Inflammatory macrophage (primary cell): ENCODE measurements at places on chromosomes 4 and X.

- peak; percentile 37 for DNase-seq
Observed at GRCh38 chr4:19224820-19225219, 1026.9 kb upstream of the SLIT2 start.

GRCh38 chrX:124573468-124573867, 227.1 kb downstream of the SH2D1A start:
- no peak for DNase-seq

GRCh38 chrX:134745636-134746409, 87.6 kb upstream of the PLAC1 start:
- DNase-seq = peak; percentile 55

DNA sequence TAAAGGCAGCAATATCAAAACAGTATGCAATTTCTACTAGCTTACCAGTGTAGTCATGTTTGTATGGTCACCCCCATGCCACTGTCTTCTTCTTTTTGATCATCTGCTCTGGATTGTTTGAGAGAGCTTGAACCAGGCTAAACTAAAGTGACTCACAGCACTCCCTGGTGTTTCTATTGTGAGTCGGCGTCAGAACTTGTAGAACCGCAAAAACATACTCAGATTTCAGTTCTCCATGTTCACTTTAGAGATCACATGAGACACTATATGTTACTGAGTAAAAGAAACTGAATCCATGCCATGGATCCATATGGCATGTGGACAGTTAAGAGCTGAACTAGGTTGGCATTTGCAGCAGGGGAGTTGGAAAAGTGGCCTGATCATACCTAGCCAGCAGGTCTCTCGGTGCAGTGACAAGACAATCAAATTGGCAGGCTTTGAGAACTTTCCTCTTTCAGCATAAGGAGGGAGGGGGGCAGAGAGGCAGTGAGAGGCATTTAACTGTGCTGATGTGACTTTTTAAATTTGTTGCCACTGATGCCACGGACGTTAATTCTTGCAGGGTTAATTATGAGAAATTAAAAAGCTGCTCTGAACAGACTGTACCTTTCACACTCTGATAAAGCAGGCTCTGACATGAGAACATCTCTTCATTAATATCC, 88.4 kb downstream of the AFF2 start:
- peak; percentile 1 for DNase-seq

- no peak for DNase-seq
Observed at GRCh38 chr4:145935253-145936141, 3.1 kb downstream of the ZNF827 start.

DNA sequence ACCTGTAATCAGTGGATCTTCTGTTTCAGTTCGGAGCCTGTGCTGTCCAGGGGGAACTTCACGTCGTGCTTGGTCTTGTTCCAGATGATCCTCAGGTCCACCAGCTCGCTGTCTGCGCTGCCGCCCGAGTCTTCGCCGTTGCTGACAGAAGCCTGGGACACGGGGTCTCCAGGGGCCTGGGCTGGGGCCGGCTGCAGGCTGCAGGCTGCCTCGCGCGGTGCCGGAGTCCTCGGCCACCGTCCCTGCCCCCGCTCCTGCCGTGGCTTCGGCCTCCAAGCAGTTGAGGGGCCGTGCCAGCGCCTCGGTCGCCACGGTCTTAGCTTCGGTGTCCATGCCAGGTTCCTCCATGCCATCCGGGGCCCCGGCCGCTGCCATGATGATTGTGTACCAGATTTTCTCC, 37.3 kb upstream of the CCNI start:
- DNase-seq = no peak

DNA sequence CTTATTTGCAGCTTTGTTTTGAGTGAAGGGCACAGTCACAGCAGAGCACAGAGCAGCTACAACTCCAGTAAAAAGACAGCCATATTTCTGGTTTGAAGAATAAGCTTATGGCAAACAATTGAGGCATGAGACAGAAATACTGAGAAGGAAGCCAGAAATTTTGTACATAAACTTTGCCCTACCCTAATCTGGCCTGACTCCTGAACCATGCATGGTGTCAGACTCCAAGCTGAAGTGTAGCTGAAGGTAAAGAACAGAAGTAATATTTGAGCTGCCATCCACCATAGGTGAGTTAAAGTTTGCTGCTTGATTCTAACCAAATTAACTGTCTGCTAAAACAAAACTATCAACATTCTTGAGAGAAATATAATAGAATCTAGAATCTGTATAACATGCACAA, 24.5 kb upstream of the TMEM192 start:
- no peak for DNase-seq

DNA sequence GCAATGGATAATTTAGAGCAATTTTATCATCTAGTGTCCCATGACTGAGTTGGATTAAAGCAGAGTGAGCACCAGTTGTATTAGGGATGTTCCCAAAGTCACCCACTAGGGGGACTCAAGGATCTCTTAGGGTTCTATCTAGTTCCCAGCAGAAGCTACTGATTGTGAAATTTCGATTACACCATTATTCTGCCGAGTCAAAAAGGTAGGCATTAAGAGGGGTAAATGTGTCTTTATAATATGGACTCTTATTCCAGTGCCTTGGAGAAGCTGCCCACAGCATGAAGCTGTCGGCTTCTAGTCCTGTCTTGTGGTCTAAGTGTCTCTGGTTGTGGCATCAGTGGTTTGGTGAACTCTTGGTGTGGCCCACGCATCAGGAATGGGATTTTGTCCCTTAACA, 53.3 kb downstream of the RGS12 start:
- peak; percentile 88 for DNase-seq

DNA sequence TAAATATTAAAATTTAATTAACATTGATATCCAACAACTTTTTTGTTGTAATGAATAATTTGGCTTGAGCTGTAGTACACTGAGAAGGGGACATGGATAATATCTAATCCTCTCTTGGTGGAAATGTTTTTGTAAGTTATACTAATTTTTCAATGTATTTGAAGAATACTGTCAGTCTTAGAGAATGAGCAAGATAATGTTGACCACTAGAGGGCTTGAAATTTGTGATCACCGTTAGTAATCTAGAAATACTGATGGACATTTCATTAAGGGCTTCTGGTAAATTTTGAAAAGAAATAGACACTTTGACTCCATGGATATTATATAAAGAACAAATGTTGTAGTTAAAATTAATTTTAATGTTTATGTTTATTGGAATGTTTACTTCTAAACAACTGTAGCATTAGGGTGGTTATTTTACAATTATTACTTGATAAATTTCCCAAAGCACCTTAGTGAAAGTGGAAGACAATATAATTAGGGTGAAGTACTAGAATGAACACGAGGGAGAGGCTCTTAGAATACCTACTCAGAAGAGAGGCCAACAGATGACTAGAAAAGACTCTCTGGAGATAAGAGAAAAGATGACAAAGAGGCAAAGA, 20.0 kb upstream of the CAMK2D start:
- DNase-seq = peak; percentile 57

GRCh38 chrX:147917700-147918695, 6.3 kb downstream of the FMR1 start:
- peak; percentile 3 for DNase-seq

- DNase-seq = no peak
Observed at GRCh38 chr4:18422685-18423084, 401.1 kb upstream of the LCORL start.

- DNase-seq = no peak
Observed at GRCh38 chr4:81769244-81769643, 297.5 kb upstream of the RASGEF1B start.

DNA sequence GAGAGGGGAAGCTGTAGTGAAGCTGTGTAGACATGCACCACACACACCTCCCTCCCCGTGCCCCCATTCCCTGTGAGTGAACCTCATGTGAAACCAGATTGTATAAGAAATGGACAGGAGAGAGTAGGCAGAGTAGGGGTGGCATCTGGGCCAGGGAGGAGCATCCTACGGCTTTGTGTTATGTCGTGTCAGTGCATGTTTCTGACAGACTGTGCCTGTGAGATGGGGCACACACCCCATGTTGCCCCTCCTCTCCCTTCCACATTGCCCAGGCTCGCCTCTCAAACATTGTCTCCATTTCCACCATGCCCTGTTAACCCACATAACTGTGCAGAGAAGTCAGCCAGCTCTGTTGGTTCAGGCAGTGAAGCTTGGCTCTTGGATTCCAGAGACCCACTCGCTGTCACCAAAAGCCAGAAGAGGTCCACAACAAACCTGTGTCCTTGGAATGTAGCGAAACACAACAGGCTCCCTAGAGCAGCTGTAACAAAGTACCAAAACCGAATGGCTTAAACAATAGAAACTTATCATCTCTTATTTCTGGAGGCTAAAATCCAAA, 56.1 kb downstream of the SLC9A6 start:
- DNase-seq = no peak

DNA sequence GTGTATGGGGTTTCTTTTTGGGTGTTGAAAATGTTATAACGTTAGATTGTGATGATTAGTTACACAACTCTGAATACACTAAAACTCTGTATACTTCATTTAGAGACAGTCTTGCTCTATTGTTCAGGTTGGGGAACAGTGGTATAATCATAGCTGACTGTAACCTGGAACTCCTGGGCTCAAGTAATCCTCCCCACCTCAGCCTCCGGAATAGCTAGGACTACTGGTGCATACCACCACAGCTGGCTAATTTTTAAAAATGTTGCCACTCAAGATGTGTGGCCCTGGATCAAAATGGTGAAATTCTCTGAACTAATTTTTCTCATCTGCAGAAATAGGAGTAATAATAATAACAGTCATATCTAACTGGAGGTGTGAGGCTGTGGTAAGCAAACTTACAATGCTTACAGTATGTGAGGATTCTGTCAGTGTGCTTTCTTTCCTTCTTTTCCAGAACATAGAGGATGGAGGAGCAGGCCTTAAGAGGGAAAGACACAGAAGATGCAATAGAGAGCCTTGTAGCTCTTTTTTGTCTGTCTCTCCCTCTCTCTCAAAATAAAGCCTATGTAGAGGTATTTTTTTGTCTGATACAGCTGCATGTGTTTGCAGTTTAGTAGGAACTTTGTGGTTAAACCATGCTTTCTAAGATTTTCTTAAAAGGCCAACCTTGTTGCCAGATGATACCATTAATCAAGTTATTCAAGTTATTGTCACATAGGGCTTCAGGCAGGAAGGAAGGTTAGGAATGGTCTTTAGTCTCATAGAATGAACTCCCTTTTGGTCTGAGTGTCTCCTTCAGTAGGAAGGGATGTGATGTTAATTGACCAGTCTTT, 7.5 kb downstream of the ADD1 start:
- DNase-seq = no peak
